ENCODE measurements at places on chromosomes 16 and 17. TPM values are rescaled to one million over a fixed set of nuclear protein-coding genes. Genes with fewer than 3 reads are reported as not detected.

GRCh38 chr16:71460941-71461340 is 1.1 kb downstream of the ZNF23 start:
- DNase-seq, result no peak

DNA sequence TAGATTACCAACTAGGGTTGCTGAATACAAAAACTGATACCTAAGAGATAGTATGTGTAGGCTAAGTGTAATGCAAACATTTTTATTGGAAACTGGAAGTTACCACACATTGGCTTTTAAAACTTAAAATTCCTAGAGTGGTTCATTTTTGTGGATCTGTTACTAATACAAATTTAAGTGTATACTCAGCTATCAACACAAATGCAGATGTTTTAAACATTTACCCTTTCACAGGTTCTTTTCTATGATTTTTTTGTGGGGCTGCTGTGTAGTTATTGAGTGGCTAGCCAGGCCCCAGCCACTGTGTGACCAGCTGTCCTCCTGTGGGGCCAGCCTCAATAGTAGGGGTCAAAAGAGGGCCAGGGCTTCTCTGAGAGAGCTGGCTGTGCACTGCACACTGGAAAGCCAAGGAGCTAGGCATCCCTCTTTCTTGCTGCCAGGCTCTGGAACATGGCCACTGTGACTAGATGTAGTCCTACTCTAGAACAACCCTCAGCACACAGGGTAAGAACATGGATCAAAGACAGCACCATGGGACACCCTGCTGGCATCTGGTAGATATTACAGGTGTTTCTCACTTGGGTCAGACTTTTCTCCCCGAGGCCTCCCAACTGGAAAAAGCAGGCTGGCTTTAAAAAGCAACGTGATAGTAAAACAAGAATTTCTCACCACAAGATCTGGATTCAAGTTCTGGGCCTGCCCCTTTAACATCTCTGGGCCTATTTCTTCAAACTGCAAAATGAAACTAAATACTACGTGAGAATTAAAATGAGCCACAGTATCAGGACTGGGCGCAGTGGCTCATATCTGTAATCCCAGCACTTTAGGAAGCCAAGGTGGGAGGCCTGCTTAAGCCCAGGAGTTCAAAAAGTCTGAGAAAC is 7.3 kb upstream of the VEZF1 start:
- DNase-seq, result peak; percentile 91

GRCh38 chr17:75625813-75626486 is 7.3 kb upstream of the SMIM5 start:
- peak; percentile 96 for DNase-seq

- DNase-seq, result no peak
Measured at GRCh38 chr17:35368081-35368830, 5.2 kb downstream of the SLFN11 start.

GRCh38 chr16:20331635-20332034 is 4.3 kb upstream of the GP2 start:
- DNase-seq, result no peak

DNA sequence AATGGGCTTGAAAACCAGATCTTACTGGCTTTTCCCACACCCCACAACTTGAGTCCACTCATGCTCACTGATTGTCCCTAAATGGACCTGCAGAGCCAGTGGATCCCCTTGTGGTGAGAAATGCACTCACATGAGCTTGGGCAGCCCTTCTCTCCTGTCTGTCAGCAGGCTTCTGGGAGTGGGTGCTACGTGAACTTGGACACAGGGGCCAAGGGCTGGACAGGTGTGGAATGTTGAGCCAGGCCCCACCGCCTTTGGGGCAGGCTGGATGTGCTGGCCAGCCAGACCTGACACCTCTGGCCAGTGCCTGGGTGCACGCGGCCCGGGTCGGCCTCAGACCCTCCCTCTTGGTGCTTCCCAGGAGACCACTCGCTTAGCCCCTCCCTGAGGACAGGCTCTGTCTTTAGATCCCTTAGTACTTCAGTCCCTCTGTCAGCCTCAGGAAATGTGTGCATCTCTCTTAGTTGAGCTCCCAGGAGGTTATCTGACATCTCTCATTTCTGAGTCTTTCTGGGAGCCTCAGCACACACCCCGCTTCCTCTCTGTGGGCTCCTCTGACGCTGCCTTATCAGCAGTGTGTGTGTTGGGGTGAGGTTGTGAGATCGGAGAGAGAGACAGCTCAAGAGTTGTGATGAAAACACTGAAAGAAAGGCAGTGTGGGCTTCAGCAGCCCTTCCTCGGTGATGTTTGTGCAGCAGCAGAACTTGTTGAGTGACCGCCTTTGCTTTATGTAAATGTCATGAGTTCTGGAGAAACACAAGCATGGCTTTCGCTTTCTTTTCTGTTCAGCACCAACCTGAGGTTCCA is 117.0 kb downstream of the RAB11FIP4 start:
- peak; percentile 75 for DNase-seq

GRCh38 chr16:82735673-82736091 is 108.9 kb downstream of the CDH13 start:
- peak; percentile 77 for DNase-seq

DNA sequence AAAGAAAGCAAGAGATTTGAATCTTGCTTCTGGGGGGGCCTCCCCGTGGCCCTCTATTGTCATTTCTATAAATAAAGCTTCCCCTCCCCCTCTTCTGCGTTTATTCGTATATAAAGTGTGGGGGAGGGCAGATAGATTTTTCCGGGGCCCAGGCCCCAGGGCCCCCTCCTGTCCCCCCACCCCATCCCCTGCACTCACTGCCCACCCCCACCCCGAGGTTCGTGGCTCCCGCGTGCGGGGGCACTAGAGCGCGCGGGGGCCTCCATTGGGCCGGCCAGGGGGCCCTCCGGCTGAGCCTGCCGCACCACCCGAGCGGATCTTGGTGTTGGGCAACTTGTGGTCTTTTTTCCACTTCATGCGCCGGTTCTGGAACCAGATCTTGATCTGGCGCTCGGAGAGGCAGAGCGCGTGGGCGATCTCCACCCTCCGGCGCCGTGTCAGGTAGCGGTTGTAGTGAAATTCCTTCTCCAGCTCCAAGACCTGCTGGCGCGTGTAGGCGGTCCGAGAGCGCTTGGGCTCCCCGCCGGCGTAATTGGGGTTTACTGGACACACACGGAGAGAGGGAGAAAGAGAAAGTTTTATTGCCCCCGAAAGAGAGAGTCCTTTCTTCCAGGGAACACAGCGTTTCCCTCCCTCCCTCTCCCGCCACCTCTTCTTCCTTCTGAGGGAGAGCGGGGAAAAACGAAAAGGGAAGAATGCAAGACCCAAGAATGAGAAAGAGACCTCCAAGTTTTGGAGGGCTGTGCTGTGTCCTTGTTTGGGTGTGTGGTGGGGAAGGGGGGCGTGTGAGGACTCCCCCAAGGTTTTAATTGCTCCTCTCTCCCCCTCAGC is 1.5 kb downstream of the HOXB4 start:
- DNase-seq, result no peak

GRCh38 chr16:6284731-6285130 is 1047.9 kb upstream of the RBFOX1 start:
- DNase-seq, result no peak

GRCh38 chr17:48601539-48602425 is 3.0 kb downstream of the HOXB6 start:
- no peak for DNase-seq

GRCh38 chr17:42138749-42139492 is 15.9 kb downstream of the RAB5C start:
- peak; percentile 34 for DNase-seq

GRCh38 chr16:89060207-89060794 is 33.4 kb upstream of the ACSF3 start:
- no peak for DNase-seq

GRCh38 chr16:69351309-69352027 is at the start of gene TMED6:
TMED6 (minus strand) TSS chr16:69351786; CDS start chr16:69351753, 33 bp downstream.
- no peak for DNase-seq

DNA sequence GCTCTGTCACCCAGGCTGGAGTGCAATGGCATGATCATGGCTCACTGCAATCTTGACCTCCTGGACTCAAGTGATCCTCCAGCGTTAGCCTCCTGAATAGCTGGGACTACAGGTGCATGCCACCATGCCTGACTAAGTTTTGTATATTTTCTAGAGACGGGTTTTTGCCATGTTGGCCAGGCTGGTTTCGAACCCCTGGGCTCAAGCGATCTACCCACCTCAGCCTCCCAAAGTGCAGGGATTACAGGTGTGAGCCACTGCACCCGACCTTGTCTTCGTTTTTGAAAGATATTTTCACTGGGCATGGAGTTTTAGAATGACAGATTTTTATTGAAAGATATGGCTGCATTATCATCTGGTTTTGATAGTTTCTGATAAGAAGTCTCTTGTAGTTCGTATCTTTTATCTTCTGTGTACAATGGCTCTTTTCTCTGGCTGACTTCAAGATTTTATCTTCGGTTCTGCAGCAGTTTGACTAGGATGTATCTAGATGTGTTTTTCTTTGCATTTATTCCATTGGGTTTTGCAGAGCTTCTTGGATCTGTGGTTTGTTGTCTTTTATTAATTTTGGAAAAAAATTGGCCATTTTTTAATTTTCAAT is 14.6 kb downstream of the ADGRG5 start:
- no peak for DNase-seq

GRCh38 chr16:70630960-70631745 is 15.2 kb upstream of the IL34 start:
- DNase-seq, result no peak

GRCh38 chr16:16924613-16925012 is 545.7 kb downstream of the NPIPA7 start:
- no peak for DNase-seq

DNA sequence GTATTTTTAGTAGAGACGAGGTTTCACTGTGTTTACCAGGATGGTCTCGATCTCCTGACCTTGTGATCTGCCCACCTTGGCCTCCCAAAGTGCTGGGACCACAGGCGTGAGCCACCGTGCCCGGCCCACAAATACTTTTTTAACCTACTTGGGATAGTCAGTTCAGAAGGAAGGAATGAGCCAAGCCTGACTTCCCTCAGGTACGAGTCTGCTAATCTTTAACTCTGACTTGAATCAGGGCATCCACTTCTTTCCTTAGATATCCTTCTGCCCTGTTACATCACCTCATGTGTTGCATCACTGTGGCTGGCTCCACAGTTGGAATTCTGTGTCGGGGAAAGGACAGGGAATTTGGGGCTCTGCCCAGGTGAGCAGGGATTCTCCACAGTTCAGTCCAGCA is 120.8 kb downstream of the MSI2 start:
- DNase-seq, result no peak

GRCh38 chr16:46428108-46429061 is 192.8 kb downstream of the SHCBP1 start:
- no peak for DNase-seq

DNA sequence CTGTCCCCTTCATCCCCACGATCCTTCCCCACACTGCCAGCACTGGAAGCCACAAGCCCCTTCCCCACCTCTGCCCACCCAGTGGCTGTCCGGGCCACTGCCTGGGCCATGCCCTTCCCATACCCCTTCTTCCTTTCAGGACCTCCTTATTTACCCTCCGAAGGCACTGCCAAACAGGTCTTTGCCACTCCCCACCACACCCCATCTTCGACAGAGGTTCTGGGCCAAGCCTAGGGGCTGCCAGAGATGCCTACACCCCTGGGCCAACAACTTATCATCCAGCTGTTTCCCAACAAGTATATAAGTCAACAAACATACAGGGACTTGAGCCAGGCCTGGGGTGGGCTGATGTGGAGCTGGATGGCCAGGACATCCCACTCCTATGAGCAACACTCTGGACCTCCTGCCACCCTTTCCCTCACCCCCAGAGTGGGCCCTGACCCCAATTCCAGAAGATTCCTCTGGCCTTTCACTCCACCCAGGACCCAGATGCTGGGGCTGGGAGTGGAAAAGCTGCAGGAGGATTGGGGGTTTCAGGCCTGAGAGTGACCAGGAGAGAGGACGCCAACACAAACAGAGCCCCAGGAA is 1.5 kb upstream of the PPP1R1B start:
- no peak for DNase-seq

DNA sequence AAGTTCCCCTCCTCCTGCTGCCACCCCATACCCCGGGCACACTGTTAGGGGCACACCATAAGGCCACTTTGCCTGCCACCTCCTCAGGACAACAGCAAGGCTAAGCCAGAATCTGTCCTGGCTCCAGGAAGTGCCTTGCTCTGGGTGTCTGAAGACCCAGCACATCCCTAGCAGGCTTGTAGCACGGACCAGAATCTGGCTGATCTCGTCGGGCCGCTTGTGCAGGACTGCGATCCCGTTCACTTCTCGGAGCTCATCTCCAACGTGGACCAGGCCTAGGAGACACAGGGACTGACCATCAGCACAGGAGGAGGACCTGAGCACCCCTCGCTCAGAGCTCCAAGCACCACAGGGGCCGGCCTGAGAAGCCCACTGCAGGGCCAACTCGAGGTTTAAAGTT is 7.4 kb downstream of the MPP3 start:
- DNase-seq, result no peak

DNA sequence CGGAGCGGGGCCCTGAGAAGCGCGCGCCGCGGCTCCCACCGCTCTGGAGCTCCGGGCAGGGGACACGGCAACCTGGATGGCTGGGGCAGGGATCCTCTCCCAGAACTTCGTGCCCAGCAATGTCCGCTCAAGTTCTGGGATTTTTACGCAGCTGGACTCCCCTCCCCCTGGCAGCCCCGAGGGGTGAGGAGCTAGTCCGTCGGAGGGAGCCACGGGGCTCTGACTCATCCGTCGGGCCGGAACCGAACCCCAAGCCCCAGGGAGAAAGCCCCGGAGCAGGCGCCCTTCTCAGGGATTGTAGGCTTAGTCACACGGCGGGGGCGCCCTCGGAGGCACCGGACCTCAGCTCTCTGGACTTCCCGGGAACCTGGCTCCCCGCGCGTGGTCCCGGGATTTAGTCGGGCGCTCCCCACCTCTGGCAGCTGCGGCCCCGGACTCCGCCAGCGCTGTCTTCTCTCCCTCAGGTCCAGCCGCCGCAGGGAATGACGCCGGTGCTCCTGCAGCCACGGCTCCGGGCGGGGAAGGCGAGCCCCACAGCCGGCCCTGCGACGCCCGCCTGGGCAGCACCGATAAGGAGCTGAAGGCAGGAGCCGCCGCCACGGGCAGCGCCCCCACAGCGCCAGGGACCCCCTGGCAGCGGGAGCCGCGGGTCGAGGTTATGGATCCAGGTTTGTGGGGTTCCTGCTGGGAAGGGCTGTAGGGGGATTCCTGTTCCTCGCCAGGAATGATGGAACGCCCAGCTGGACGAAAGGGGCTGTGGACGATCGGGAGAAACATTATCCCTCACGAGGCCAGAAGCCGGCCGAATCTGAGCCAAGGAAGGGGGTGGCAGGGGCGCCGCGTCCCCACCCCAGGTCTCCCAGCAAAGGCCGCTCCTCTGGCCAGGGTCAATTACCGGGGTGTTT is 830 bp downstream of the SPHK1 start:
- DNase-seq, result peak; percentile 99

DNA sequence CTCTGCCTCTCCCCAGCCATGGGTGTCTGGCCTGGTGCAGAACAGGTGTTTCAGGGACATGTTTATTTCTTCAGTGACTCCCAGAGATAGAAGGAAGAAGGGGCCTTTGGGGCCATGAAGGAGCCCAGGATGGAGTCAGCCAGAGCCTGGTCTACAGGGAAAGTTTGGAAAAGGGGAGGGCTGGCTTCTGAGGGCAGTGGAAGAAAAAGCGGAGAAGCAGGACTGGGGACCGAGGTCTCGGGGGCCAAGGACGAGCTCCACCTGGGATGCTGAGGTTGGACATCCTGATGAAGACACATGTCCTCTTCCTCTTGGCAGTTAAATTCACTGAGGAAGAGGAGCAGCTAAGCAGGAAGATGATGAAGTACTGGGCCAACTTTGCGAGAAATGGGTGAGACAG is 7.7 kb downstream of the CES2 start:
- peak; percentile 77 for DNase-seq

The GCGR gene
- total RNA-seq, result not detected

The HS3ST6 gene
- not detected for total RNA-seq

The RDM1 gene
- total RNA-seq, result 0.36 TPM

The C16orf92 gene
- total RNA-seq, result not detected

The MYH8 gene
- not detected for total RNA-seq

The KRT36 gene
- 0.36 TPM for total RNA-seq

The ATP1B2 gene
- total RNA-seq, result under 0.01 TPM

The RGS11 gene
- total RNA-seq, result 0.59 TPM

The NUPR1 gene
- 27.9 TPM for total RNA-seq

The TNK1 gene
- not detected for total RNA-seq

Measured in osteoblast (primary cell).